NB4 (cell line): ENCODE measurements at places on chromosomes 11 and 22.

DNA sequence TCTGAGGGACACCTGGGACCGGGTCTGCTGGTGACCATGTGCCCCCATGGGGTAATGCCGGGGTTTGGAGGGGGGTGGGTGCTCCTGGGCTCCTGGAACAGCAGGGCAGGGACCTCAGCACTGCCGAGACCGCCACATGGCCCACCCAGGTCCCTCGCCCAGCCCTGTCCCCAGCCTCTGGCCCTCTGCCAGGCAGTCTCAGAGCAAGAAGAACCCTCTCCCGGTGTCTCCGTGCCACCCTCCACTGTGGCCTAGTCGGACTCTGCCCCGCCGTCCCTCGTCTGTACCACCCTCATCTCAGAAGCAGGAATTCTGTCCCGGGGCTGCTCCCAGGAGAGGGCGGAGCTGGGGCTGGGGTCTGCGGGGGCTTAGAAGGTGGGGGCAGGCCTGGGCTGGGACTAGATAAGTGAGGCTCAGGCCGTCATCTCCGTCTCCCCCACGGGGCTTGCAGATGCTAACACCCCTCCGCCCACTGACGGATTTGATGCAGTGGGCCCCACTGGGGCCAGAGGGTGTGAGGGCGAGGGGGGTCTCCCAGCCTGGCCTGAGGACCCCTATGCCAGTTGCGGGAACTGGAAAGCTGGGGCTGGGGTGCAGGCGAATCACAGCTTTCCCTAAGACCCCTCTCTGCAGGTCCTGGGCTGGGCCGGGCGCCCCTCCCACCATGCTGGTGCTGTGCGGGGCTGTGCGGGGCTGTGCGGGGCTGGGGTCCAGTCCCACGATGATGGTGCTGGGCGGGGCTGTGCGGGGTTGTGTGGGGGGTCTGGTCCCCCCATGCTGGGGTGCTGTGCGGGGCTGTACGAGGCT is 1.1 kb downstream of the MUC5AC start:
- no peak for DNase-seq

DNA sequence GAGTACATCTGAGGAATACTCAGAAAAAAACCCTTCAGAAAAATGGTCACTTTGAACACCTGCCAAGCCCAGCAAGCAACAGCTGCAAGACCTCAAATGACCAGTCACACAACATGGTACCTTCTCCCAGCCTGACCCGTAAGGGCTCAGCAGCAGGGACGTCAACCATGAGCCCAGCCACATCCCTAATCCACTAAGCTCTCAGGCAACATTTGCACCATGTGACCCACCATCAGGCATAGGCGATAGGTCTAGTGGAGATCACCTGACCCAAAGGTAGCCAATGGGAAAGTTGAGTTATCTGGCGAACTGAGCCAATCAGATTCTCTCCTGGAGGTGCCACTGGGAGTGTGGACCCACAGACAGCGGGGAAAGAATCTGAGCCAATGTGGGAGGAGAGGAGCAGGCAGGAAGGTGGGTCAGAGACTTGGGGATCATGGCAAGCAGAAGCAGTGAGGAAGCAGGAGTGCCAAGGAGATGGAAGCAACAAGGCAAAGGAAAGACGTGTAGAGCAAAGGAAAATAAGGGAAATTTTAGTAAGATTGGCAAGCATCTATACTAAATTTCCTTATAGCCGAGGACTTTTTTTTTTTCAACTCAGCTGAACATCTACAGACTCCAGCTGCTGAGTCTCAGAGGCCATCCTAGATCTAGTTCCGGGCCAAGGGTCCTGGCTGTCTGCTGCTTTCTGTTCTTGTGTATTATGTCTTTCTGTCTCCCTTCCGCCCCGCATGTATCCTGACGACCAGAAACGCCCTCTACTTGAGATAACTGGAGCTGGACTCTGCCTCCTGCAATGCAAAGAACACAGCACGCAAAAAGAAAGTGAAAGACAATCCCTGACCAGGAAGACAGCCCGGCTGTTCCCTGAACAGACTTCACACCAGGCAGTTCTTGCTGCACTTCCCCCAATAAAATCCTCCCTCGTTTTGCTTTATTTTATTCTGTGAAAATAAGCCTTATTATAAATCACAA is 11.0 kb upstream of the PLAAT2 start:
- DNase-seq = peak; percentile 83

DNA sequence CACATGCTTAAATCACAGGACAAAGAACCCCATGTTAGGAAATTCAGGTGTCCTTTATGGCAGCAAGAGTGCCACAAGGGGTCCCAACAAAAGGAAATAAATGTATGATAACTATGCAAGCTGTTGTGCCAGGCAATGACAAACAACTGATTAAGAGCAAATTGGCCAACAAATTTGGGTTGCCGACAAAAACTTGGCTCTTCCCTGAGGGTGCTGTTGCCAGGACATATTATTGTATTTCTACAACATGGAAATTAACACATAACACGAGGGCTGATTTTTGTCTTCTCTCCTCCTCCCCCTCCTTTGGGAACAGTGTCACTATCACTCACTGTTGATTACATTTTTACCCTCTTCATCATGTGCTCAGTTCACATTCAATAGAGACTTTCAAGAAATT is 56.0 kb downstream of the LRRC4C start:
- DNase-seq = no peak

GRCh38 chr11:113119074-113119473 is 157.9 kb downstream of the NCAM1 start:
- peak; percentile 6 for DNase-seq

DNA sequence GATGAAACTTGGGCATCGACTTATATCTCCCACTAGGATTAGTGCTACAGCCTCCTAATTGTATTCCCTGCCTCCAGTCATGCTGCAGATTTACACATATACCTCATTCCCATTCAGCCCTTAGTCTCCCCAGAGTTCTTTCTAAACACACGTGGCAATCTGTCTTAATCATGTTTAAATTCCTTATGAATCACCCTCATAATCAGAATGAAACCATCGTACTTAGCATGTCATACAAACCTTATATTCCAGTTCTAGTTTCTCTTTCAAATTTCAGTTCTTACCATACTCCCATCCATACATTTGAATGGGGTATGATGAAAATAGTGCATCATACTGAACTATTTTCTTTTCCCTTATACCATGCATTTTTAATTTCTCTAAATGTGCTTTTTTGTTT is 6.0 kb upstream of the OR10A2 start:
- no peak for DNase-seq

DNA sequence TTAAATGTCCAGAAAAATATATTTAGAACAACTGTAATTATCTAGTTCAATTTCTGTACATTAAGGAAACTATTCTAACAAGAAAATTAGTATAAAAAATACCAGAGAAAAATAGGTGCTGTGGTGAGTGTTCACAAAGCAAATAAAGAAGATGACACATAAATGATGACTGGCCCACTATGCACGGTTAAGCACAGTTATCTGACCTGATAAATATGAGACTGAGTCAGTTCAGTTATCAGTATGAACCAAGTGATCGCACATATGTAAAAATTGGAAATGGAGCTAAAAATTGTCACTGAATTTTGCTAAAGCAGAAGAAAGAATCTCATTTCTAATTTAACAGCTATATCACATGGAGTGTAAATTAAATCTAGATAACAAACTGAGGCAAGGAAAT is 18.8 kb upstream of the MAML2 start:
- no peak for DNase-seq

GRCh38 chr11:63991558-63991957 is 5.3 kb downstream of the OTUB1 start:
- DNase-seq = no peak

DNA sequence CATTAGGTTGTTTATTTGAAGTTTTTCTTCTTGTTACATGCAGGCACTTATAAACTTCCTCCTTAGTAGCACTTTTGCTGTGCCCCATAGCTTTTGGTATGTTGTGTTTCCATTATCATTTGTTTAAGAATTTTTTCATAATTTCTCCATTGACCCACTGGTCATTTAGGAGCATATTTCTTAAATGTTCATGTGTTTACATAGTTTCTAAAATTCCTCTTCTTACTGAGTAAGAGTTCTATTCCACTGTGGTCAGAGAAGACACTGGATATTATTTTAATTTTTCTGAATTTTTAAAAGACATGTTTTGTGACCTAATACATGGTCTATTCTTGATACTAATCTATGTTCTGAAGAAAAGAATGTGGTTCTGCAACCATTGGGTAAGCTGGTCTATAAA is 333.0 kb downstream of the DDX10 start:
- no peak for DNase-seq

DNA sequence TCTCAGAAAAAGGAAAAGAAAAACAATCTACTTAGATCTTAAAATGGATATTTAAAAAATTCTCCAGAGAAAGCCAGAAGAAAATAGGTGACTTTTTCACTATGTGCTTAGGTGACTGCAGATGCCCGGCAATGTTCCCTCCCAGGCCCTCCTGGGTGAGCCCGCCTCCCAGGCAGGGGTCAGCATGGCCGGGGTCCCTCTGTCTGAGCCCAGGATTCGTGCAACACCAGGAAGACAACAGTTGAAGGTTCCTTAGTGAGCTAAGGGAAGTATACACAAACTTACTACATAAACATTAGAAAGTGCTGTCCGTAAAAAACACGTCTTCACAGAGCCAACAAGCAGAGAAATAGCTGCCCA is 11.6 kb downstream of the MAPK8IP2 start:
- DNase-seq = no peak

DNA sequence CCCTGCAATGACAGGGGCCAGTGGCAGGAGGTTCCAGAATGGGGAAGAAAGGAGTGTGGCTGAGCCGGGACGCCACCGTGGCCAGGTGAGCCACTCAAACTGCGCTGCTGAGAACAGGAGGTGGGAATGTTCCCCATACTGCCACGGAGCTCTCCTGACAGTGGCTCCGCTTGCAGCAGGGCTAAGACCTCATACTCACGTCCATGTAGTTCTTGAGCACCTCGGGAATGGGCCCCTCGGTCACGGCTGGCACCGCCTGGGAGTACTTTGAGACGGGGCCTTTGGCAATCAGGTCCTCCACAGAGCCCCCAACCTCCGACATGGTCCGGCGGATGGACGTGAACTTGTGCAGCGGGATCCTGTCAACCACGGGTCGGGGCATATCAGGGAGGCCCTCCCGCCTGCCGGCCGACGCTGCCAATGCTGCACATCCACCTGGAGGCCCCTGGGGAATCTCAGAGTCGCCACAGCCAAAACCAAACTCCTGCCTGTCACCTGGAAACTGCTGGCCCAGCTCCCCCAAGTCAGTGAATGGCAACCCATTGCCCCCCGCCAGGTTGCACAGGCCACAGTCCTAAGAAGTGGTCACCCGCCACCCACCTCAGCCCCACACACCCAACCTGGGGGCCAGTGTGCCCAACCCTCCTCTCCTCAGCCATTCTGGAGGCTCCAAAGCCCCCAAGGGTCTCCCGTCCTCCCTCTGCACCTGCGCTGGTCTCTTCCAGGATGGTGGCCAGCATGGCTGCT is 2.4 kb downstream of the CTSD start:
- DNase-seq = no peak

DNA sequence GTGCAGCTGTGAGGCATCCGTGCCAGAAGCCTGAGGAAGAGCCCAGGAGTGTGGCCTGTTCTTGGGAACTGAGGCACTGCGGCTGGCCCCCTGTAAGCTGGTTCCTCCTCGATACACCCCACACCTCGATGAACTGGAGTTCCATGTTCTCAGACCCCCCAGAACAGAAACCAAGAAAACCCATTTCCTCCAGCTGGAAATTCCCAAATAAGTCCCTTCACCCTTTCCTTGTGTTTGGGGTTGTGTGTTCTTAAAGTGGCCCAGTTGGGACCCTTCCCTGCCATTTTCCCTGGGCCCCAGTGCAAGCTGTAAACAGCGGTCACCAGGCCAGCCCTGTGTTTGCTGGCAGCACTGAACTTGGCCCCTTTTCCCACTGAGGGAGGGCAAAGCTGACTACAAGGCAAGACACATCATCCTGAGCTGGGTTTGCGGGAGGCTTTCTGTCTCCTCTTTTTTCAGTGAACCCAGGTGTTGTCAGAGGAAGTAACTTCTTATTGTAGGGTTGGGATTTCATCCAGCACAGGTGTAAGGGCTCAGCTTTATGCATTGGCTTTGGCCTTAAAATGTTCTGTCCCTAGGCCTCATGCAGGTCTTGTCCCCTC is 60.1 kb upstream of the MPEG1 start:
- DNase-seq = no peak

- no peak for DNase-seq
These were observed 1178.3 kb downstream of the LRRC4C start for GRCh38 chr11:40281052-40281580.

GRCh38 chr11:83858694-83859093 is 572.5 kb upstream of the CCDC90B start:
- DNase-seq = no peak

DNA sequence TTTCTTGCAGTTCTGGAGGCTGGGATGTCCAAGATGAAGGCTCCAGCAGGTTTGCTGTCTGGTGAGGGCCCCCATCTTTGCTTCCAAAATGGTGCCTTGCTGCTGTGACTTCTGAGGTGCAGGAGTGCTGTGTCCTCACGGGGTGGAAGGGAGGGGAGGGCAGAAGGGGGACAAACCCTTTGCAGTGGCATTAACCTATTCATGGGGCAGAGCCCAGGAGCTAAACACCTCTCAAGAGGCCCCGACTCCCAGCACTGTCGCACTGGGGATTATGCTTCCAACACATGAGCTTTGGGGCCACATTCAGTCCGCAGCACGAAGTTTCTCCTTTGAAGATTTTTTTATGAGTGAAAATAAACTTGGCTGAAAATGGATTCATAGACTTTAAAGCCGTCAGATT is 25.5 kb upstream of the OSBPL5 start:
- no peak for DNase-seq
